ENCODE measurements at places on chromosomes 3 and 15. TPM values are rescaled to one million over a fixed set of nuclear protein-coding genes. Genes with fewer than 3 reads are reported as not detected.

Gene MB21D2
- 1.8 TPM for total RNA-seq

Gene B3GALNT1
- 56.3 TPM for total RNA-seq

Gene TMEM158
- 0.82 TPM for total RNA-seq

Gene CCDC54
- not detected for total RNA-seq

Gene PIERCE2
- total RNA-seq: 7.2 TPM

Gene GOLGA6B
- not detected for total RNA-seq

Gene PP2D1
- not detected for total RNA-seq

Gene SEMA7A
- total RNA-seq: 1.3 TPM

Gene FRMD5
- total RNA-seq: 42.5 TPM

Gene NANOGP8
- total RNA-seq: not detected

Gene CTNNB1
- 145 TPM for total RNA-seq

Gene CKMT1A
- total RNA-seq: 0.22 TPM

Gene ZNF385D
- 2.8 TPM for total RNA-seq

Gene ANKDD1A
- total RNA-seq: 1.3 TPM

Gene PRR20G
- total RNA-seq: not detected

Gene ANKRD63
- 1.0 TPM for total RNA-seq

Gene TNNC1
- 8,945 TPM for total RNA-seq

Gene STRIT1
- 0.79 TPM for total RNA-seq

Gene LRRC2
- total RNA-seq: 122 TPM

All from left ventricle myocardium superior (tissue), 1 donor.